ENCODE measurements at places on chromosomes 11 and 22. TPM values are rescaled to one million over a fixed set of nuclear protein-coding genes. Genes with fewer than 3 reads are reported as not detected.

CCDC88B gene
- 2.5 TPM for polyA plus RNA-seq

DNA sequence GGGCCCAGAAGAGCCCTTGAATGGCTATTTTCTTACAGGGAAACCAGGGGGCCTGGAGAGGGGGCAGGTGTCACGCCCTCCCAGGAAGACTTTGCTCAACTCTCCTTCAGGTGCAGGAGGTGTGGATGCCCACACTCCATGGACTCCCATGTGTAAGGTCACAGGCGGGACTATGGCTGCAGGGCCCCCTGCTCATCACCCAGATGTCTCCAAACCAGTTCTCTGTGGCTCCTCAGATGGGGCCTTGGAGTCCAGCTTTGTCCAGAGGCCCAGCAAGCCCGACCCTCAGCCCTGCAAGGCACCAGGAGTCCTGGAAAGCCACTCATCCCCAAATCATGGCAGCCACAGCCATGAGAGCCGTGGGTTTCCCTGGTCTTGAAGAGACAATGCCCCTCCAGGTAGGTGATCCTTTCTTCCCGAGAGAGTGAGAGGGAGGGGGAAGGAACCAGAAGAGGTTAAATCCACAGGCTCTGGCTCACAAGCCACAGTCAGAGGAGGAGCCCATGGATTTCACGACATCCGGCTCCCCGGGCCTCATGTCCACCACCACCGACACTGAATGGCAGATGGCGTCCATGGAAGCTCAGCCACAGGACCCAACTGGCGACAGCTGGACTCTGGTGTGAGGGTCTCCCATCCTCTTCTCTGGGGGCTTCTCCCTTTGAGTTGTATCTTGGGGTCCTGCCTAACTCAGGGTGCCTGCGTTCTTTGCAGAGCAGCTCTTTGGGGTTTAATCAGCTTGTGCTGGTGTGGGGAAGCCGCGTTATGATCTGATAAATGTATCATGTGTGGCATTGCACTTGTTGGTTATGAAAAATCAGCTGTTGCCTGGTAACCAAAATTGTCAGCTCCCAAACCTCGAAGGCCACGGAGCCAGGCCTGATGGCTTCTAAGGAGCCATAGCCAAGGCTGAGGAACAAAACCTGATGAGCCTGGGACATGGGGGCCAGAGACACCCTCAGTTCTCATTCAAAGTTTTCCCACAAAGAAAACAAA lies 620.4 kb downstream of the BRD1 start:
- no peaks in the 10 kb centered on the region for H3K4me1 ChIP-seq
- H3K4me3 ChIP-seq = no peak overlapping the region
- H3K27ac ChIP-seq = no peak overlapping the region
- no peak for DNase-seq

DNA sequence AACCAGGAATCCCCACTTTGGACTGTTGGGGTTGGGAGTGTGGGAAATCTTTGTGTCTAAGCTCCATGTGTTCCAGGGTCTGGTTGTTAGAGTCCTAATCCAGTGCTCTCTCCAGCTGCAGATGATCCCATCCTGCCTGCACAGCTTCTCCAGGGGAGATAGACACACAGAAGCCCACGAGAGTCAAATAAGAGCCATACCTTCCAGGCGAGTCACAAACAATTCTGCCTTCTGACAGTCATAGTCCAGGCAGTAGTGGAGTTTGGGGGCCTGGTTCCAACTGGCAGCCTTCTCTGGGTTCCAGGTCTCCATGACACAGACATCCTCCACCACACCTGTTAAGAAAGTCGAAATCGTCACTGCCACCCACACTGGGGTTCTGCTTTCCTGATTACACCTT lies 32.1 kb downstream of the SYT13 start:
- H3K4me3 ChIP-seq = no peak overlapping the region
- H3K27ac ChIP-seq = no peak overlapping the region
- peaks cover 10% of the 10 kb centered on the region for H3K27me3 ChIP-seq
- H3K4me1 ChIP-seq = no peaks in the 10 kb centered on the region

- H3K4me3 ChIP-seq = no peak overlapping the region
- DNase-seq = no peak
- peaks cover 25% of the 10 kb centered on the region for H3K36me3 ChIP-seq
- H3K27me3 ChIP-seq = no peaks in the 10 kb centered on the region
Measured at GRCh38 chr22:46660604-46661201, 40.5 kb downstream of the GRAMD4 start.

- no peak overlapping the region for H3K4me3 ChIP-seq
- peaks cover 5% of the 10 kb centered on the region for H3K4me1 ChIP-seq
- H3K27ac ChIP-seq = no peak overlapping the region
- no peaks in the 10 kb centered on the region for H3K27me3 ChIP-seq
Measured at GRCh38 chr11:128210148-128210940, 377.0 kb downstream of the ETS1 start.

- peak overlapping the region; percentile 3 for H3K27ac ChIP-seq
- H3K27me3 ChIP-seq = no peaks in the 10 kb centered on the region
- peak; percentile 85 for DNase-seq
- H3K4me3 ChIP-seq = no peak overlapping the region
Measured at GRCh38 chr11:27913650-27914049, 194.3 kb downstream of the KIF18A start.

ADORA2A gene
- 1.1 TPM for polyA plus RNA-seq

DNA sequence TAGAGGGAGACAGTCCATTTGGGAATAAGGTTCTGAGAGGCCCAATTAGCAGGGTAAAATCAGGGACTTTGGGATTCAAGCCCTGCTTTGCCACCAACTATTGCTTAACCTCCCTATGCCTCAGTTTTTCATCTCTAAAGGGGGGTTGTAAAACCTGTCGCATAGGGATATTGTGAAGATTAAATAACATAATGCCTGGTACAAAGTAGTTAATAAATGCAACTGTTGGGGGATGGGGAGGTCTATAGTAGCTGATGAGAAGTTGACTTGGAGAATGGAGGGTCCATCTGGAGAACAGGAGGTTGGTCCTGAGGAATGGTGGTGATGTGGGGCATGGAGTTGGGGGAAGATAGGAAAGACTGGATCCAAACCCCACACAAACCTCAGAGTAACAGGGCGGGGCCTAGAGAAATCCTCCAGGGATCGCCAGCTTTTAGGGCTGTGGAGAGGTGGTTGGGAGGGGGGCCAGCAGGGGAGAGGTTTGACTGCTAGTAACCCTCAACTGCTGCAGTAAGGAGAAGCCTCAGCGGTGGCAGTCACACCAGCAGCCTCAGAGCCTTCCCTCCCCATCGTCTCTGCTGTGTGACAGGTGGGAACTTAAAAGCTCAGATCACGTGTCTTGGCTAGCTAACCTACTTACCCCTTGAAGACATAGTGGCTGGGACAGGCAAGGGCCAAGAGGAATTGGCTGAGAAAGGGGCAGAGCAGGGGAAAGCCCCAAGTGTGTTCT lies 1.1 kb upstream of the ABCG4 start:
- no peak overlapping the region for H3K27ac ChIP-seq
- H3K4me3 ChIP-seq = no peak overlapping the region
- H3K4me1 ChIP-seq = 0 out of 2 replicates have a peak, but pooled peaks cover 2% of the 10 kb centered on the region

DNA sequence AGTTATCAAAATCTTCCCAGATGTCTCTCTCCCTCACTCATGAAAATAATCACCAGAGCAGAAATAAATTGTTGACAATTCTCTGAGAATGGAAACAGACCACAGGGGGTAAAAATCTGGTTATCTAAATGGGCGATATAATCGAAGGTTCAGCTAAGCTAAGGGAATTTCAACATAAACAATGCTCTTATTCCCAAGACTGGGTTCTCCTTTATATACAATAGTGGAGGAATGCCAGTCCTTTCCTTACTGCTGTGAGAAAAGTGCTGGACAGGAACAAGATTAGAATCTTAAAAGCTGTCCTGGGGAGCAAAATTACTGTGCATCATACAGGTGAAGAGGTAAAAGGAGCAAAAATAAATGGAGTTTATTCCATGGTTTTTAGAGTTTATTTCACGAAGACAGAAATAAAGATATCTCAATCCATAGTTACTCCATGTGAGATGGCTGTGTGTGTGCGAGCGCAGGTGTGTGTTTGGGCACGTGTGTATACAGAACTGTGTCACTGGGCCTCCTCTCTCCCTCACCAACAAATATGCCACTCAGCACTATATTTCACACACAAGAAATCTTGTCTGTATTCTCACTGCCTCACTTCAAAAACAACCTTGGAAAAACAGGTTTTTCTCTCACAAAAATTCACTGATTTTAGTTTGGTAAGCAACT lies 385.6 kb downstream of the DCDC1 start:
- H3K27ac ChIP-seq = no peak overlapping the region
- no peaks in the 10 kb centered on the region for H3K36me3 ChIP-seq
- H3K4me3 ChIP-seq = no peak overlapping the region
- H3K4me1 ChIP-seq = no peaks in the 10 kb centered on the region
- no peak for DNase-seq

KRTAP5-6 gene
- polyA plus RNA-seq = not detected

DNA sequence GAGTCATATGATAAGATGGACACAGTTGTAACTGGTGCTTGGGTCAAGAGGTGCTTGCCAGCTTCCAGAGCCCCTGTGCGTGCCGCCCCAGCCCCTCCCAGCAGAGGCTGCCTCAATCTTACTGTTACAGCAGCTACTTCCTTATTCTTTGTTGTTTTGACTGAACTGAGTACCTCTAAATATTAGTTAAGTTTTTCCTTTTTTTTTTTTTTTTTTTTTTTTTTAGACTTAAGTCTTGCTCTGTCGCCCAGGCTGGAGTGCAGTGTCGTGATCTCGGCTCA lies 8.8 kb downstream of the ZBED4 start:
- no peaks in the 10 kb centered on the region for H3K4me1 ChIP-seq
- H3K36me3 ChIP-seq = peaks cover 8% of the 10 kb centered on the region
- no peak overlapping the region for H3K4me3 ChIP-seq
- no peaks in the 10 kb centered on the region for H3K27me3 ChIP-seq
- H3K27ac ChIP-seq = no peak overlapping the region
- DNase-seq = no peak

DNA sequence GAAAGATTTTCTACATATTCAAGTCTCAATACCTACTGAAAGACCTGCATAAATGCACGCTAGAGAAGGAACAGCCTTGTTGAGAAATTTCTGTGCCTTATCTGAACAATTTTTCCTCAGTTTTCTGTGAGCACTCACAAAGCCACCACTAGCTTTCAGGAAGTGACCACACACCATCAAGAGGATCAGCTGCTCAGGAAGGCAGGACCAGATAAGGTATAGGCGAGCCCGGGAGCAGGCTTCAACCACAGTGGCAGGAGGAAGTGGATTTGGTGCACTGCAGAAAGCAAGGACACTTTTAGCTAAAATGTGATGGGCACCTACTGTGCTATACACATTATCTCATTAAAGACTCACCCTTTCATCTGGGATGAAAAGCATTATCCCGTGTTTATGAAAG lies 220.8 kb downstream of the RAB38 start:
- no peaks in the 10 kb centered on the region for H3K4me1 ChIP-seq
- H3K36me3 ChIP-seq = no peaks in the 10 kb centered on the region
- DNase-seq = no peak
- H3K27ac ChIP-seq = no peak overlapping the region
- no peaks in the 10 kb centered on the region for H3K27me3 ChIP-seq
- no peak overlapping the region for H3K4me3 ChIP-seq
